ENCODE measurements at places on chromosomes 2 and 18.

GRCh38 chr2:172578054-172578453 is 22.2 kb downstream of the PDK1 start:
- DNase-seq: no peak

GRCh38 chr2:17148407-17149145 is 369.7 kb downstream of the RAD51AP2 start:
- DNase-seq: no peak

- no peak for DNase-seq
Measured at GRCh38 chr18:59311631-59312030, 6.8 kb downstream of the CPLX4 start.

GRCh38 chr2:229170171-229170570 is 100.9 kb downstream of the PID1 start:
- DNase-seq: no peak

DNA sequence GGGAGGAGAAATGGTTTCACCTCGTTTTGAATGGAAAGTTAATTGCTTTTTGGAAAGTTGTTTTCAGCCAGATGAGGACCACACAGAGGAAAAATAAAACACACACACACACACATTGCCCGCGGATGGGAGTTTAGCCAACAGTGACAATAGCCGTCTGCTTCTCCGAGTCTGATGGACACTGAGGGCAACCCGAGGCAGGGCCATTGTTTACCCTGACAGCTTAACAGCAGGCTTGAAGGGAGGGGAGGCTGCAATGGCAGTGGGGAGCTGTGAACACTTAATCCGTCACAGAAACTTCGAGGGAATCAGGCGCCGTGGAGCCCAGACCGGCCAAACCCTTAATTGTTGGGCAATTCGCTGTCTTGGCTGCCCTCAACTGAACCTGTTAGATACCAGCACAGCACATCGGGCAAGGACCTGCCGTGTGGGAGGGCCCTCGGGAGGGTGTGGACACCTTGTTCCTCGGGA is 145.9 kb downstream of the ACKR3 start:
- no peak for DNase-seq

DNA sequence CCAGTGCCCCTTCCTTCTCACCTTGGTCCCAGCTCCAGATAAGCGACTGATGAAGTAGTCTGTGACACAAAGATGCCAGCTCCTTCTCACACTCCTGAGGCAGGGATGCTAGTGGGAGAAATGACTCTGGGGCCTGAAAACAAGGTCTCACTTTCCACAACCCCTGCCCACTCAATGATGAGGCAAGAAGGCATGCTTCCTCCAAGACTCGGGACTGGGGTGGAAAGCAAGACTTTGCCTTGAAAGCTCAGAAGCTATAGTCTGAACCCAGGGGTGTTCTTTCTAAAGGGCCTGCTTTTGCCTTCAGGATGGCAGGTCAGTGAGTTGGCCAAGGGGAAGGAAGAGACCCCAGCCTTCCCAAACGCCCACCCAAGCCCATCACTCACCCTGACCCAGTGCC is 1.4 kb downstream of the CCDC142 start:
- DNase-seq: no peak

DNA sequence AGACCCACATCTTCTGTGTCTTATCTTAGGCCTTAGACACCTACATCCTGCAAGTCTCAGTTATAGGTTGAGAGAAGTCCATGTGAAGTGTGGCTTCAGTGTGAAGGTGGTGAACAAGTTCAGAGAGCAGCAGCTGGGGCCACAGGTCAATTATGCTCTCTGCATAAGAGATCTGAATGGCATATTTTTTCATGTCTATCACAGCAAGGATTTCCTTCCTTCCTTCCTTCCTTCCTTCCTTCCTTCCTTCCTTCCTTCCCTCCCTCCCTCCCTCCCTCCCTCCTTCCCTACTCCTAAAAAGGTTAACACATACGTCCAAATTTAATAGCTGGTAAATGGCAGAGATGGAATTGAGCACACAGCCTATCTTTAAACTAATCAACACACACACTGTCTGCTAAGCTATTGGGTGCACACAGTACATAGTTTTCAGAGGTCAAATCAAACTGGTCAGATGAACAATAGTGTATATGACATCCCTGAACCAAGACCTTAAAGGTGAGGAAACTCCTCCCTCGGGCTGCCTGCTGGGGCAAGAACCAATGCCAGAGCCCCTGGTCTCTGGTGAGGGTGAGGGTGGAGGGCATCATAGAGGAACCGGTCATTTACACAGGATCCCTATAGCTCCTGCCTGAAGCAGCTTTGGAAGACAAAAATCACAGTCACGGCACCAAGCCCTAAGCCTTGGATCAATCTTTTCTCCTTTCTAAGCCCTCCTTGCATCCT is 240.9 kb downstream of the ICOS start:
- no peak for DNase-seq

DNA sequence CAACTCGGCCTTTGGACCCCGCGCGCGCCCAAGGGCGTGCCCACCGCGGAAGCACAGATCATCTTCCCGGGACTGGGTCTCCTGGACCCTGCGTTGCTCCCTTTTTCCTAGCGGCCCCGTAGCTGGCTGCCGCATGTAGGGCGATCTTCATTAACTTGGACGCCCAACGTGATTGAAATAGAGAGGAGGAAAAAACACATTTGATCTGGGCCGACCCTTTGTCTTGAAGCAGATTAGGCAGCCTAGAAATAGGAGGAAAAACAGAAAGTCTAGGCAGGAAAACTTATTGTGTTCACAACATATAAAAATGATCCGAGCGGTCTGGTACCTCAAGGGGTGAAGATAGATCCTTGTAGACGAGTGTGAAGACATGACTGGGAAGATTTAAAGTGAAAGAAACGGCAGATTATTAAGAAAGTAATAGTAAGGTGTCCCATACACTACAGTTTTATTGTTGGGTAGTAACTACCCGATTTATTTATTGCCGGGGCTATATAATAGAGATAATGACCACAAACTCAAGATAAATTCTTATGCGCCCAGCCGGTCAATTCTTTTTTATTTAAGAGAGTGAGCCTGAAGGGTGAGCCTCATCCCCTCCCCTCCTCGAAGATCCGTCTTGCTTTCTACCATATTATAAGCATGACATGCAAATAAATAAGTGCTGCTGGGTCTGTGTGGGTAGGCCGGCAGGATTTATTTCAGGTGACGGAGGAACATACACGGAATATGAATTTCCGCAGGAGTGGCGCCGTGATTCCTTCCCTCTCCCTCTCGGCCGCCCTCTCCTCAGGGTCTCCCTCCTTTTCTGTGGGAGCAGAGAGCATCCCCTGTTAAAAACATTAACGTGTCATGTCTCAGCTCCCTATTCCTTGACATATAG is 147.4 kb downstream of the MEIS1 start:
- no peak for DNase-seq

GRCh38 chr2:141399270-141399669 is 731.5 kb downstream of the LRP1B start:
- no peak for DNase-seq

DNA sequence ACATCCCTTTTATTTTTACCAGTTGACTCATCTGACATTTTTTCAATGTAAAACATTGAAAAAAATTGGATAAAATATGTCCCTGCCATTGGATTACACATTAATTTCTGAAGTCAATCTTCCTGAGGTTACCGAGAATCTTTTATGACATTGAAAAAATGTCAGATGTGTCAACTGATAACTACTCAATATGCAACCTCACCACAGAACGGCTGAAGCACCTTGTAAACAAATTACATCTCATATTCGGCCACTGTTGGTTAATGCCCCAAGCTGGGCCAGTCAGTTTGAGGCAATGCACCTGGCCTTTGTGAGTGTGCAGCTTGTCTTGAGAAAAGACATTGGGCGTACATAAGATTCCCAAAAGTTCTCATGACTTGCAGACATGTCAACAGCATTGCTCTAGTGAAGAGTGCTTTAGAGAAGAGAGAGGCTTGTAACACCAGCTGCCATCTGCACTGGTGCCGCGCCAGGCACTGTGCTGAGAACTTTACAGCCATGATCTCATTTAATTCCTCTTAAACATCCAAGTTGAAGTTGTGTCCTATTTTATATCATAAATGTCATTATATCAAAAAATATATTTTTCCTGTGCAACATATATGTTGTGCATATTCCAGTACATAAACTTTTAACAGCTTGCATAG is 112.7 kb upstream of the SLC35G4 start:
- no peak for DNase-seq
